ENCODE measurements at places on chromosomes 6 and 20.

DNA sequence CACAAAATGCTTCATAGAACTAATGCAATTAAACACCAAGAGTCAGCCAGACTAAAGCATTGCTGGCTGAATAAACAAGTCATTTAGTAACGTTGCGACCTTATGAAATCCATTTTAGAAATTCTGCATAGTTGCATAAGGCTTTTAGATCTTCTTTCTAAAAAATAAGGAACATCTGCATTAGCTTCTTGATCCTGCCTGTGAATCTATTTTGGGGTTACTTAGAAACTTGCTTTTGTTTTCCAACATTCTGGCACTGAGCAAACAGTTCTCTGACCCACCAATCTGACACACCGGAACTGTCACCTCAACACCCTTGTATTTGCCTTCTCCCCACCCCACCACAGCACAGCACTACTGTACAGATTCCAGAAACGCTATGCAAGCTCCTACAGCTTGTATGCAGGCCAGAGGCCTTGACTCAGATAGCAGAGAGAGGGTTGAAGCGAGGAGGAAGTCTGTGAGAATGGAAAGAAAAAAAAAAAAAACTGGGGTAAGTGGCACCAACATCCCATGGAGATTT, 55.0 kb downstream of the KIF13A start:
- no peak for DNase-seq

DNA sequence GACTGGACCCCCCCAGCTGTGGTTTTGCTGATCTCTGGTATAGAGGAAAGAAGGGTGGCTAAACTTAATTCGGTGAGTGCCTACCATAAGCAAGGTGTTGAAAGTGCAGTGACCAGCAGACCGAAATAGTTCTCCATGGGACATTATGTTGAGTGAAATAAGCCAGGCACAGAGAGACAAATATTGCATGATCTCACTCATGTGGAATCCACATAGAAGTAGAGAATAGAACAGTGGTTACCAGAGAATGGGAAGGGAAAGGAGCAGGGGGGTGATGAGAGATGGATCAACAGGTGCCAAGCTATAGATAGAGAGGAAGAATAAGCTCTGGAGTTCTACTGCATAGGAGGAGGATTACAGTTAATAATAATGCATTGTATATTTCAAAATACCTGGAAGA, 9.7 kb upstream of the GCNT2 start:
- no peak for DNase-seq

DNA sequence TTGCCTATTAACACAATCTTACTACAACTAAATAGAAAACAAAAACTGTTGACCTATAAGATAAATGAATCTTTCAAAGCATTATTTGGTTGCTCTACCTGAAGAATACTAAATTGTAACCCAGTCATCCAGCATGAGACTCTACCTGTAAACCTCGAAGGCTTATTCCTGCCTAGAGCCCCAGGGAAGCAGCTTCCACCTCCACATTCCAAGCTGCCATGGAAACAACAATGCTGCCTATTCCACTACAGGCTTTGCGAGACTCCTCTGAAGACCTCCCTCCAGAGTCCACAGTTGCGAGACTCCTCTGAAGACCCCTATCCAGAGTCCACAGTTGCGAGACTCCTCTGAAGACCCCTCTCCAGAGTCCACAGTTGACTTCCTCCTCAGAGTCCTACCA, 15.7 kb downstream of the GMDS start:
- DNase-seq: no peak

DNA sequence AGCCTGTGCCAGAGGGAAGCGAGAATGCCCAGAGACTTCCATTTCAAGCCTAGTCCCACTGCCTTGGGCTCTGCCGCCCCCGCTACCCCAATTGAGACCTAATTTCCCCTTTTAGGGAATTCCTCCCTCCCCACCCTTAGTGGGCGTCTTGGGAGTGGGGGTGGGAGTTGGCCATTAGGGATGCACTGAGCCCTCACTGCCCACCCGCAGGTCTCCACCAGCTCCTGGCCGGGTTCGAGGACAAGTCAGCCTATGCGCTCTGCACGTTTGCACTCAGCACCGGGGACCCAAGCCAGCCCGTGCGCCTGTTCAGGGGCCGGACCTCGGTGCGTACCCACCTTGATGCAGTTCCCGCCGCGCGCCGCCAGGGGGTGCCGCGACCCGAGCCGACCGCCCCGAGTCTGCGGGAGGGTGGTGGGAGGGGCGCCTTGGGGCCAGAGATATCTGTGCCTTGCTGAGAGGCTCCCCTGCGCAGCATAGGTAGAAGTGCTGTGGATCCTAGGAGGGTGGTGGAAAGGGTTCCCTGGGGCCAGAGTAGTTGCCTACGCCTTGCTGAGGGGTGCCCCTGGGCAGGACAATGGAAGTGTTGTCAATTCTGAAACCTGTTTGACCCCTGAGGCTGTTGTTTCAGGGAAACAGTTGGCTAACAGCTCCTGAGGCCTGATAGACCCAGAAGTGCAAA, 9.2 kb downstream of the ITPA start:
- peak; percentile 50 for DNase-seq

DNA sequence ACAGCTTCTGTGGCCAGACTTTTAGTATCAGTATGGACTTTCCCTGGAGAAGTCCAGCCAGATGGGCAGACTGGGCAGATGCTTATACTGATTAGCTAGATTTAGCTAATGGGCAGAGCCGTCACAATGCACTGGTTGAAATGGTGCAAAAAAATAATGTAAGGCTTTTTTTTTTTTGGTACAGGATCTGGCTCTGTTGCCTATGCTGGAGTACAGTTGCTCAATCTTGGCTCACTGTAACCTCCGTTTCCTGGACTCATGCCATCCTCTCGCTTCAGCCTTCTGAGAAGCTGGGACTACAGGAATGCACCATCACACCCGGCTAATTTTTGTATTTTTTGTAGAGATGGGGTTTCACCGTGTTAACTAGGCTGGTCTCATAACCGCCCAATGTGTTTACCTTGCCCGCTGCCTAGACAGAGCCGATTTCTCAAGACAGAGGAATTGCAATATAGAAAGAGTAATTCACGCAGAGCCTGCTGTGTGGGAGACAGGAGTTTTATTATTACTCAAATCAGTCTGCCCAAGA, 16.4 kb upstream of the KIFC1 start:
- no peak for DNase-seq

DNA sequence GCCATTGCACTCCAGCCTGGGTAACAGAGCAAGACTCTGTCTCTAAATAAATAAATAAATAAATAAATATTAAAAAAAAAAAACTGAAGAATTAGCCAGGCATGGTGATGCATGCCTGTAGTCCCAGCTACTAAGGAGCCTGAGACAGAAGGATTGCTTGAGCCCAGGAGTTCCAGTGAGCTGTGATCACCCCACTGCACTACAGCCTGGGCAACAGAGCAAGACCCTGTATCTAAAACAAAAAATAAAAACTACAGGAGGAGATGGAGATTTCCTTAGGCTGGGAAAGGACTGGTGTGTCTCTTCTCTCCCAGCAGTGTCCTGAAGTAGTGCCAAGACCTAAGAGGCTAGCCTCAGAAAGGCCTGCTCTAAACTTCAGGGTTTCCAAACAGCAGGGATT, 8.1 kb upstream of the GTF3C6 start:
- DNase-seq: no peak

All from stimulated activated CD8-positive, alpha-beta memory T cell treated with anti-CD3 and anti-CD28 coated beads, Interleukin-4, amount 100 ng/mL, for 1 hour (primary cell).